ENCODE measurements at places on chromosomes 3 and 15.

DNA sequence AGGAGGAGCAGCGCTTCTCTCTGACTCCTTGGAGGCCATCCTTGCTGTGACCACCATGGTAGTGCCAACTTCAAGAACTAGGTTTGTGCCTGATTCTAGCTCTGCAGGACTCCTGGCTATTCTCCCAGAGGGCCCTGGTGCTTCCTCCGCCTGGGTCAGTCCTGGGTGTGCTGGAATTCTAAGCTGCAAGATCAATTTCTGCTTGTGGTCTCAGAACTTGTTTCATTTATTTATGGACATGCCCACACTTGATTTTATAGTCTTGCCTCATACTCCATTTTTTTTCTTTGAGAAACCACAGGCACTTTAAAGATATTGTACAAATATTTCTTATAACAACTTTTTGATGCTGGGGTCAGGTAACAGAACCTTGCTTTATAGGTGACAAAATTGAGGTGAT is 87.6 kb downstream of the PDCD6IP start:
- no peak for DNase-seq

DNA sequence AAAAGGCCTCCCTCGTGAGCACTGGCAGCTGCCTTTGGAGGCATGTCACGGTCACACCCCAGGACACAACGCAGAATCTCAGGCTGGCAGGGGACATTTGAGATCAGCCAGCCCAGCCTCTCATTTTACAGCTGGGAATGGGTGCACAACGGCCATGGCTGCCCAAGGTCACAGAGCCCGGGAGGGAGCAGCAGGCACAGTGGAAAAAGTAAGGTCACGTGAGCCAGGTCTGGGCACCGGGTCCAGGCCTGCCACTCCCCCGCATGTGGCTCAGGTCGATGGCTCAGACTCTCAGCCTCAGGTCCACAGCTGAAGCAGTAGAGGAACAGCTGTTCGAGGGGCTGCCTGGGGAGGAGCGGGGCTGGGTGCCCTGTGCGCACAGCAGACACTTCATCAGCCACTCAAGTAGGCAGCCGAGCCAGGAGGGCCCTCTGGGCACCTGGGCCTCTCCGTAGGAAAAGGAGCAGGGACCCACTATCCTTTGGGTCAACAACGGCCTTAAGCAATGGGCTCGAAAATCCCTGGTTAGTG is 260.6 kb downstream of the GOLGA6L6 start:
- DNase-seq, result no peak

DNA sequence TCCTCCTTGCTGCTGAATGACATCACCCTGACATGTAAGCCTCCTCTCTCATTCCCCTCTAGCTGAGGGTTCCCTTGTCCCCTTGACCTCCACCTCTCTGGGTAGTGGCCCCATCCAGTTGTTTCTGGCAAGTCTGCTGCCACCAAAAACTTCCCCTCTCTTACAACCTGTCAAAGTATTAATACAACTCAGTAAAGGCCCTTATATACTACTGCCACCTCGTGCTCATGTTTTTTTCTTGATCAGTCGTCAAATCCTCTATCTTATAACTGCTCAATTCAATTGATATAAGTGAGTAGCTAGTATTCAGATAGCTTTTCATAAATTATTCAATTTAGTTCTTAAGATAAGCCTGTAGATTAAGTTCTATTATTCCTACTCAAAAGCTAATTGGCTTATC is 249.6 kb downstream of the MBNL1 start:
- no peak for DNase-seq

DNA sequence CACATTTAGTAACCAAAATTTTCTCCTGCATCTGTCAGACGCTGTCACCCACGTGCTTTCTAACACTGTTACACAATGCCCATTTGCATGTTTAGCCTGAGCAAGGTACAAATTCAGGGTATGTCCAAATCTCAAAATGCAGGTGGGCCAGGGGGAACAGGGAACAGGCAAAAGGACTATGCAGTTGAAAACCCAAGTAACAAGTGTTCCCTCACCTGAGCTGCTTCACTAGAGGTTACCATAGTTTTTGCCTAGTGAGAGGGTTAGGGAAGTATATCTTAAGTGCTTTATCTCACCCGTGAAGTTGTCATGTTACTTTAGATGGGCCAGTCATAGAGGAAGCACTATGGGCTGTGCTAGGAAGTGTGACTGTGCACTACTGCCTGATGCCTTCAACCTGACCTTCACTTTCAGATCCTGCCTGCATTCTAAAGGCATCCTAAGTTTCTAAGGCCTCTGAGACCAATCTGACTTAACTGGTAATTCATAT is 6.0 kb upstream of the TMEM87A start:
- no peak for DNase-seq

DNA sequence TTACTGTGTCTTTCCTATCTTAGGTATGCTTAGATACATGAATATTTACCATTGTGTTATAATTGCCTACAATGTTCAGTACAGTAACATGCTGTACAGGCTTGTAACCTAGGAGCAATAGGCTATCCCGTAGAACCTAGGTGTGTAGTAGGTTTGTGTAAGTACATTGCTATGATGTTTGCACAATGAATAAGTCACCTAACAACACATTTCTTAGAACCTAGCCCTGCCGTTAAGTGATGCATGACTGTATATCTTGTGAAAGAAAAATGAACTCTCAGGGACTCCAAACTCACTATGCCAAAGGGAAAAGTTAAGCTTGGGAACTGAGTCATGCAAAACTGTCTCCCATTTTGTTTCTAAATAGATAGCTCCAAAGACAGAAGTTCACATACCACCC is 91.5 kb upstream of the ACP3 start:
- no peak for DNase-seq

- no peak for DNase-seq
Observed at GRCh38 chr3:180073561-180073960, 36.8 kb upstream of the PEX5L start.

DNA sequence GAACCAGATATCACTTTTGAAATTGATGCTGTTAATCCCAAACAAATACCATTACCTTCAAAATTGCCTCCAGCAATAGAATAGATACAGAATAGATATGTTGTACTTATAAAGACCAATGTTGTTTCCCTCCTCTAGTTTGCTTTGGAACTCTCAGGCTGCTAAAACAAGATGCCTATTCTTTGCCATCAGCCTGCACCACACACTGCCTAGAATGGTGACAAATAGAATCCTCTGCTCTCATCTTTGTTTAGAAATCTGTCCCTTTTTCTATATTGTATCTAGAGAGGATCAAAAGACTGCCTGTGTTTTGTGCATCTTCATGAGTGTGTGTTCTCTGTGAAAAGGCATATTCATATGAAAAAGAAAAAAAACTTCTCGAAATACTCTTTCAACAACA is 349.2 kb upstream of the CCDC54 start:
- no peak for DNase-seq

- no peak for DNase-seq
Observed at GRCh38 chr15:75713338-75713895, 769 bp upstream of the CSPG4 start.

DNA sequence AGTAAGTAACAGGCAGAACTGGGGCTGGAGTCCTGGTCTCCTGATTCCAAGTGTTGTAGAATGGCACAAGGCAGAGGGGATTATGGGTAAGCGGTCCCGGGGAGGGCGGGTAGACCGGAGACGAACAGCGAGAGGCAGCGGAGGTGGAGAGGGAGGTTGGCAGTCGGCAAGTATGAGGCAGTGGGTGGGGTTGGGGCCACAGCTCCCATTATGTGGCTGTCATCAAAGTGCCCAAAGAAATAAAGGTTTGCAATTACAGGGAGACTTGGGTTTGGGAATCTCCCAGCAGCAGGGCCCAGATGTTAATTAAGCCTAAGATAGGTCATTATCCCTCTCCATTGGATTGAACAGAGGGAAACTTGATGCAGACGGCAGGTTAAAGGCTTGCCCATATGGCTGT is 16.9 kb downstream of the FAM43A start:
- DNase-seq, result no peak

GRCh38 chr3:133213937-133214336 is 175.7 kb downstream of the TMEM108 start:
- no peak for DNase-seq

- no peak for DNase-seq
Observed at GRCh38 chr3:128317101-128317697, 149.5 kb downstream of the DNAJB8 start.

- peak; percentile 97 for DNase-seq
Observed at GRCh38 chr3:171788546-171789351, 21.5 kb downstream of the PLD1 start.

DNA sequence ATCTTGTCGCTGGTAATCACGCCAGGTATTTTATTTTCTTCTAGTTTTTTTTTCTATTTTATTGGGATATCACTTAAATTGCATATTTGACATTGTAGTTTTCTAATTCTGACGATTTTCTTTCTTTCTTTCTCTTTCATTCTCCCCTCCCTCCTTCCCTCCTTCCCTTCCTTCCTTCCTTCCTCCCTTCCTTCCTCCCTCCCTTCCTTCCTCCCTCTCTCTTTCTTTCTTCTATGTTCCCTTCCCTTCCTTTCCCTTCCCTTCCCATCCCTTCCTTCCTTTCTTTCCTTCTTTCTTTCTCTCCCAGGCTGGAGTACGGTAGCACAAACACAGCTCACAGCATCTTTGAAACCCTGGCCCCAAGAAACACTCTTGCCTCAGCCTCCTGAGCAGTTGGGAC is 100.6 kb upstream of the BCL6 start:
- no peak for DNase-seq
